ENCODE measurements at places on chromosomes 2 and 18.

GRCh38 chr18:46040747-46041104 is 31.3 kb downstream of the PSTPIP2 start:
- peaks cover 13% of the 10 kb centered on the region for H3K4me1 ChIP-seq
- no peaks in the 10 kb centered on the region for H3K27me3 ChIP-seq
- H3K27ac ChIP-seq = no peak overlapping the region
- no peaks in the 10 kb centered on the region for H3K36me3 ChIP-seq

GRCh38 chr2:56077359-56077915 is 106.4 kb upstream of the CCDC85A start:
- H3K27ac ChIP-seq = no peak overlapping the region
- H3K36me3 ChIP-seq = no peaks in the 10 kb centered on the region

GRCh38 chr2:118312969-118313756 is 224.9 kb downstream of the INSIG2 start:
- H3K27me3 ChIP-seq = peaks cover 11% of the 10 kb centered on the region
- H3K4me3 ChIP-seq = no peak overlapping the region
- no peaks in the 10 kb centered on the region for H3K36me3 ChIP-seq
- no peaks in the 10 kb centered on the region for H3K4me1 ChIP-seq

DNA sequence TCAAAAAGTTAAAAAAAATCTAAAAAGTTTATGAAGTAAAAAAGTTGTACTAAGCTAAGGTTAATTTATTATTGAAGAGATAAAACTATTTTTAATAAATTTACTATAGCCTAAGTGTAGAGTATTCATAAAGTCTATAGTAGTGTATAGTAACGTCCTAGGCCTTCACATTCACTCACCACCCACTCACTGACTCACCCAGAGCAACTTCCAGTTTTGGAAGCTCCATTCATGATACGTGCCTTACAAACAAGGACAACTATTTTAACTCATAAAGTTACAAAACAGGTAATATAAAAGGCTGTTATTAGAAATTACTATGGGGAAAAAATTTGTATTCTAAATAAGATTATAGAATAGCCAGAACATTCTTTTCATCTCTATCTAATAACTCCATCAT is 158.9 kb upstream of the FN1 start:
- no peak overlapping the region for H3K4me3 ChIP-seq
- no peak overlapping the region for H3K27ac ChIP-seq
- no peaks in the 10 kb centered on the region for H3K27me3 ChIP-seq
- no peaks in the 10 kb centered on the region for H3K36me3 ChIP-seq
- H3K4me1 ChIP-seq = no peaks in the 10 kb centered on the region

DNA sequence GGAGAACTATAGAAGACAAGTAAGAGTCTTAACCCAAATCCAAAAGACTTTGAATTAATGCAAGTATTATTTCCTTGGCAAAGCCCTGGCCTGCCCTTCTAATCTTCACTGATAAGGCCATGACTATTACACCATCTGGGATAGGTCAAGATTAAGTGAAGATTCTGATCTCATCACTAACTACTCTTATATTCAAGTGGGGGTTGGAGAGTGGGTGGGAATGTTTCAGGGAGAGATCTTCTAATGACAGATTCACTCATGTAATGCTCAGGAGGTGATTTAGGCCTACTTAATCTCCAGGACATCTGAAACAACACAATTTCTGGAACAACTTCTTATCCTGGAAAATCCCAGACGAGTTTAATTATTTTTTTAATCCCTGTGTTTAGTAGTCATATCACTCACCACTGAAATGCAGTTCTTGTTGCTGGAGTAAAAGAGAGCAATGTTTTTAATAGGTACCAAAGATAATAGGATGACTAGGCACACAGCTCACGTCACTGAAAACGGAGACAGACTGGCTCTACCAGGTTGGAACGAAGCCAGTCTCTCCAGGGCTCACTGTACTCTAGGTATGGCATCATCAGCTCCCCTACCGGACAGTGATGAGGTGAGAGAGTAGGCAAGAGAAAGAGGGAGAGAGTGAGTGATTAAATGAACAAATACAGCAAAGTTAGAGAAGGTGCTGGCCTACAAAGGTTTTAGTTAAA is 133.1 kb downstream of the NCKAP5 start:
- no peak for DNase-seq
- H3K27ac ChIP-seq = no peak overlapping the region
- H3K4me3 ChIP-seq = no peak overlapping the region
- H3K36me3 ChIP-seq = no peaks in the 10 kb centered on the region
- H3K27me3 ChIP-seq = no peaks in the 10 kb centered on the region

- H3K27me3 ChIP-seq = no peaks in the 10 kb centered on the region
- no peak overlapping the region for H3K4me3 ChIP-seq
- H3K36me3 ChIP-seq = no peaks in the 10 kb centered on the region
- DNase-seq = no peak
- no peaks in the 10 kb centered on the region for H3K4me1 ChIP-seq
Measured at GRCh38 chr2:104102615-104103014, 751.3 kb upstream of the POU3F3 start.

- no peak overlapping the region for H3K4me3 ChIP-seq
- H3K4me1 ChIP-seq = no peaks in the 10 kb centered on the region
- no peaks in the 10 kb centered on the region for H3K36me3 ChIP-seq
- no peak for DNase-seq
- H3K27me3 ChIP-seq = no peaks in the 10 kb centered on the region
Measured at GRCh38 chr2:21422050-21422449, 298.3 kb downstream of the TDRD15 start.

DNA sequence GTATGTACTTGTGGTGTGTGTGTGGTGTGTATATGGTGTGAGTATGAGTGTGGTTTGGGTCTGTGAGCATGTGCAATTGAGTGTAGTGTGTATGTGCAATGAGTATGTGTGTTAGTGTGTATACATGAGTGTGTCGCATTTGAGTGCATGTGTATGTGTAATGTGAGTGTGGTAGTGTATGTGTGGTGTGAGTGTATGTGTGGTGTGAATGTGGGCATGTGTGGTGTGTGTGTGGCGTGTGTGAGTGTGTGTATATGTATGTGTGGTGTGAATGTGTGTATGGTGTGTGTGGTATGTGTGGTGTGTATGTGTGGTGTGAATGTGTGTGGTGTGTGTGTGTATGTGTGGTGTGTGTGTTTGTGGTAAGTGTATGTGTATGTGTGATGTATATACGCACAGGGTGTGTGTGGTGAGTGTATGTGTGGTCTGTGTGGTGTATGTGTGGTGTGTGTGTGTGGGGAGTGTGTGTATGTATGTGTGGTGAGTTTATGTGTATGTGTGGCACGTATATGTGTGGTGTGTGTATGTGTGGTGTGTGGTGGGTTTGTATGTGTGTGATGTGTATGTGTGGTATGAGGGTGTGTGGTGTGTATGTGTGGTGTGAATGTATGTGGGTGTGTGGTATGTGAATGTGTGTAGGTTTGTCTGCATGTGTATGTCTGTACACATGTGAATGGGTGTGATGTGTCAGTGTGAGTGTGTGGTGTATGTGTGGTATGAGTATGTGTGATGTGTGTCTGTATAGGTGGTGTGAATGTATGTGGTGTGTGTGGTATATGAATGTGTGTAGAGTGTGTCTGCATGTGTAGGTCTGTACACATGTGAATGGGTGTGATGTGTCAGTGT is 123.4 kb downstream of the DOCK10 start:
- H3K27me3 ChIP-seq = no peaks in the 10 kb centered on the region
- no peak for DNase-seq
- no peak overlapping the region for H3K27ac ChIP-seq
- no peak overlapping the region for H3K4me3 ChIP-seq
- no peaks in the 10 kb centered on the region for H3K36me3 ChIP-seq

DNA sequence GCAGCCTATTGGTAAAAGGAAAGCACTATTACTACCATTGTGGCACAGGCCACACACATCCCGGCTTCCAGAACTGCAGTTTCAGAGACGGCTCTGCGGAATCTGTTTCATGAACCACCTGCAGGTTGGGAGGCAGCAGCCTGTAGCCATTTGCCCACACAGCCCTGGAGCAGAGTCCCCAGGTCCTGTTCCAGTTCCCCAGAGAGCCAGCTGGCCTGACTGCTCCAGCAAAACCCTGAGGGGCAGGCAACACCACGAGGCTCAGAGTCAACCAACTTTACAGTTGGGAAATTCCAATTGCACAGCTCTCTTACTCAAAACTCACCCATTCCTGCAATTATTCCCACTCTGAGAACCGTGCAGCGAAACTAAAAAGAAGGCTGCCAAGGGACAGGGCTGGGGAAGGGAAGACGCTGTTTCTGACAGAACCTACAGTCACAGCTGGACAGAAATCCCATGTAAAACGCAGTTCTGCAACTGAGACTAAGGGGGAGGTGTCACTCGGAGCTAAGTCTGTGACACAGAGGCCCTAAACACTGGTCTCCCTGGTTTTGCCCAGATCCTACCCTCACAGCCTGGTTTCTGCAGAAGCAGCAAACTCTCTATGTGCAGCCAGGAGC is 219.4 kb downstream of the TMEM163 start:
- DNase-seq = no peak
- no peaks in the 10 kb centered on the region for H3K36me3 ChIP-seq
- no peak overlapping the region for H3K4me3 ChIP-seq

- H3K4me3 ChIP-seq = no peak overlapping the region
- H3K27ac ChIP-seq = no peak overlapping the region
- DNase-seq = no peak
- no peaks in the 10 kb centered on the region for H3K27me3 ChIP-seq
- H3K4me1 ChIP-seq = no peaks in the 10 kb centered on the region
Measured at GRCh38 chr2:236133410-236134012, 34.7 kb downstream of the GBX2 start.

DNA sequence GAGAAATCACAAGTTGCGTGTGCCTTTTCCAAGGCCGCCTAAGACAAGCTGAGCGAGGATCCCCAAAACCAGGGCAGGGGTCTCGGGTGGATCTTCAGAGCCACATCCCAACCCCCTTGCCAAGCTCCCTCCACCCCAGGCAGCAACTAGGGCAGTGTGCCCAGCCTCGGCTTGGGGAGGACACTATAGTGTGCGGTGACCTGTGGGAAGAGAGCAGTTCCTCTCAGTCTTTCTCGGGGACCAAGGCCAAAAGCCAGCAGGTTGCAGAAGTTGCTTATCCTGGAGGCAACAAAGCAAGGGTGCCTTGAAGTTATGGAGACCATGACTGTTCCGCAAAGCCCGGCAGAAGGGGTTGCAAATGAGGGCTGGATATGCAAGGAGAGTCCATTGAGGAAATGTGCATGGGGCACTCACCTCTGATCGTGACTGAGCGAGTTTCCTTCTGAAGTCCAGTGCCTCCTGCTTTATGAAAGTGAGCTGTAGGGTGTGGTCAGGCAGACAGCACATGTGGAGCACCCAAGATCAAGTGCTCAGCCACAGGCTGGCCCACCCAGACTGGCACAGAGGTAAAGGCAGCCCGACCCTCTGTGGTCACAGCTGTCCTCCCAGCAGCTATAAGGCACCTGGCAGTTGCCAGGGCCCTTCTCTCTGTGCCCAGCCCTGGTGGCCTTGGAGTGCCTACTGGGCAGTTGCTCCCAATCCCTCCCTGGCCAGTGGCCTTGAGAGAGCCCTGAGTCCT is 260.5 kb downstream of the ATAD2B start:
- H3K27ac ChIP-seq = no peak overlapping the region
- peaks cover 1% of the 10 kb centered on the region for H3K36me3 ChIP-seq
- no peak overlapping the region for H3K4me3 ChIP-seq
- DNase-seq = no peak

DNA sequence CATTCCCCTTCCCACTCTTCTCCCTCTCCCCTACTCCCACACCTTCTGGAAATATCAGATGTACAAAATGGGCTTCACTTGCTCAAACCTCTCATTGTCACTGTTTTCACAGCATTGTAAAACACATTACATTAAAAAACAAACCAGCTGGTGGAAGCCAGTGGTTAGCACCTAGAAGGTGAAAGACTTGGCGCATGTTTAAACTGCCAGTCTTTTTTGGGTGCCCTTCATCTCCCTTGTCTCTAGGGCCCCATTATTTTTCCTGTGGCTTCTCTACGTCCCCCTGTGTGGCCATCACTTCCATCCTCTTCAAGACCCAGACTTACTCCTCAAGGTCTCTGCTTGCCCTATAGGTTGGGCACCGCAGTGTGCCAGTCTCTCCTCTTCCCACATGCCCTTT is 34.9 kb downstream of the MGAT5 start:
- H3K27ac ChIP-seq = no peak overlapping the region
- H3K4me1 ChIP-seq = peaks cover 14% of the 10 kb centered on the region
- H3K27me3 ChIP-seq = no peaks in the 10 kb centered on the region

DNA sequence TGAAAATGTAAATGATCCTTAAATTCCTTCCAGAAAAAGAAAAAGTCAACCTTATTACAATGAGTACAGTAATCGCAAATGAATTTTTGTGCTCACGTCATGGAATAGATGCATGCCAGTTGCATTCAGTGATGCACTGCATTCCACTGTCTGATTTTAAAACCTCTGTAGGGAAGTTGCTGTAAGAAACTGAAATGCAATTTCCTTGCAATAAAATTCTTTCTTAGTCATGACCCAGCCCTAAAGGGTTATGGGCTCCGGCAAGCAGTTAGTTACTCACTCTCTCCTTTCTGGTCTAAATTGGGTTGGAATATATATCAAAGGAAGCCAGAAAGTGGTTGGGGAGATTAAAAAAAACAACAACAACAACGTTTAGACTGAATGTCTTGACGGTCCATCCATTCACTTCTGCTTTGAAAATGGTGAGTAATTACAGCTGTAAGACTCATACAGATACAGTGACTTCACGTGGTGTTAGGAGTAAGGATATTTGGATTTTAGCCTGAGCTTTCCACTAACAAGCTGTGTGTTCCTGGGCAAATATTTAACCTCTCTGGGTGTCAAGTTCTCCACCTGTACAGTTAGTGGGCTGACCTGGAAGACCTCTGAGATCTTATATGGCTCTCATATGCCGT is 8.6 kb upstream of the RND3 start:
- H3K36me3 ChIP-seq = no peaks in the 10 kb centered on the region
- H3K27me3 ChIP-seq = no peaks in the 10 kb centered on the region
- no peak overlapping the region for H3K27ac ChIP-seq

DNA sequence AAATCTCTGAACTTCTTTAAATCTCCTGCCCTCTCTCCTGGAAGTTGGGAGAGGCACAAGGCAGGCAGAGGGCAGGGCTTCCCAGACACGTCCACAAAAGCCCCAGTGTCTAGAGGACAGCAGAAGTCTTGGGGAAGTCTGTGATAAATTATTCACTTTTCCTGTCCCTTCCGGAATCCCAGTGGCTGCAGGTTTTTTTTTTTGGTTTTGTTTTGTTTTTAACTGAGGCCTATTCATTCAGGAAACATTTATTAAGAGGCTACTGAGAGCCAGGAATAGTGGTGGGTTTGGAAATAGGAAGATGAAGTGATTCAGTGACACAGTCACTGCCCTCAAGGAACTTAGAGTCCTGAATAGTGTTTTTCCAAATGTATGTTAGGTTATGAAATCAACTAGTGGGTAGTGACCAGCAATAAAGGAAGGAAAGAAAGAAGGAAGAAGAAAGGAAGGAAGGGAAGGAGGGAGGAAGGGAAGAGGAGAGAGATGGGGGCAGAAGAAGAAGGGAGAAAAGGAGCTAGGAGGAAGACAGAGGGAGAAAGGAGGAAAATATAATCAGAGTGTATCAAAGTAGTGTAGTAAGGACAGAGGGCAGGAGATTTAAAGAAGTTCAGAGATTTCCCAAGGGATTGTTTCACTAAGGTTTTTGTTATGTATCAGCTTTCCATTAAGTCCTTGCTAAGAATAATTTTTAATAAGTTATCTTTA is 98.9 kb upstream of the ZFP36L2 start:
- no peak for DNase-seq
- H3K36me3 ChIP-seq = no peaks in the 10 kb centered on the region
- peak overlapping the region; percentile 80 for H3K27ac ChIP-seq
- peaks cover 3% of the 10 kb centered on the region for H3K4me1 ChIP-seq

- H3K27ac ChIP-seq = no peak overlapping the region
- no peaks in the 10 kb centered on the region for H3K27me3 ChIP-seq
- no peaks in the 10 kb centered on the region for H3K36me3 ChIP-seq
- peak; percentile 12 for DNase-seq
- H3K4me3 ChIP-seq = no peak overlapping the region
Measured at GRCh38 chr18:63553081-63553480, 10.9 kb downstream of the SERPINB12 start.

GRCh38 chr2:189175869-189176433 is 3.6 kb downstream of the COL5A2 start:
- H3K36me3 ChIP-seq = no peaks in the 10 kb centered on the region
- H3K4me3 ChIP-seq = no peak overlapping the region
- H3K27me3 ChIP-seq = no peaks in the 10 kb centered on the region
- DNase-seq = no peak

All from tibial nerve (tissue), 4 donors.